ENCODE measurements at places on chromosomes 5 and 9.

- no peak for DNase-seq
These were observed 617 bp downstream of the PPP6C start for GRCh38 chr9:125189011-125189360.

DNA sequence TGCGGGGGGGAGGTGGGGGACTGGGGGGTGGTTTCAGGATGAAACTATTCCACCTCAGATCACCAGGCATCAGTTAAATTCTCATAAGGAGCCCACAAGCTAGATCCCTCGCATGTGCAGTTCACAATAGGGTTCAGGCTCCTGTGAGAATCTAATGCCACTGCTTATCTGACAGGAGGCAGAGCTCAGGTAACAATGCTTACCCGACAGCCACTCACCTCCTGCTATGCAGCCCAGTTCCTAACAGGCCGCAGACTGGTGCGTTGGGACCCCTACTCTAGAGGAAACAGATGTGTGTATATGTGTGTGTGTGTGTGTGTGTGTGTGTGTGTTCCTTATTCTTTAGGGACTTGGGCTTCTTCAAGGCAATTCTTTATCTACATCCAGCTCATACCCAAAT is 352.3 kb upstream of the CCNH start:
- DNase-seq: no peak

- no peak for DNase-seq
These were observed 8.4 kb downstream of the PDE6A start for GRCh38 chr5:149936044-149936699.

GRCh38 chr5:92017776-92018175 is 634.7 kb upstream of the ARRDC3 start:
- no peak for DNase-seq

GRCh38 chr9:110115826-110116542 is 92.0 kb downstream of the C9orf152 start:
- no peak for DNase-seq

DNA sequence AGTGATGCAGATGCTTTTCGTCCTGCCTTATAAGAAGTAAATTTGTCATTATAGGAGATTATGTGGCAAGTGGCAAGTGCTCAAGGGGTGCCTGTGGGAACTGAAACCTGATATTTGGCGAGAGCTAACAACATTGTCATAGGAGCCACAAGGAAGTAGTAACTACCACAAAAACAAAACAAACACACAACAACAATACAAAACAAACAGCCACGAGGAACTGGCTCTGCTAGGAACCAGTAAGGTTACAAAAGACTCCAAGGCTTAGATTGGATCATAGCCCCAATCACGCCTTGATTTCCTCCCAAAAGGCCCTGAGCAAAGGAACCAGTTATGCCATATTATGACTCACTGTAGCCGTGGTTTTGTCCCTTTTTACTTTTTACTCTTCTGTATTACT is 1045.2 kb downstream of the CDH12 start:
- DNase-seq: no peak

DNA sequence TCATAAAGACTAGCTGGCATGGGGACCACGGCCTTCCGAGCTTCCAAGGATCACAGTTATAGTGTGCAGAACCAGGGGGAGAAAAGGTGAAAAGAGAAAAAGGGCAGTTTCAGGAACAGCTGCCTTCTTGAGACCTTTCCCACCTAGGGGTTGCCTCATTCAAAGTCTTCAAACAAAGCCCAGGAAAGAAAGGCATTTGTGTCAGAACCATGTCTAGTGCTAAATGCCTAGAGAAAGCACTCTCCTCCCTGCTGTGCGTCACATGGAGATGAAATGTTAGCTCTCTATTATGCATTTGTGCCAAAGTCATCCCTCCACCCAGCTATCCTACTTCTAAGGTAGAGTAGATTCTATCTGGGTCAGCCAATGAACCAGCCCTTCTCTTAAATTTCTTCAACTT is 1037.3 kb upstream of the WWC1 start:
- no peak for DNase-seq

DNA sequence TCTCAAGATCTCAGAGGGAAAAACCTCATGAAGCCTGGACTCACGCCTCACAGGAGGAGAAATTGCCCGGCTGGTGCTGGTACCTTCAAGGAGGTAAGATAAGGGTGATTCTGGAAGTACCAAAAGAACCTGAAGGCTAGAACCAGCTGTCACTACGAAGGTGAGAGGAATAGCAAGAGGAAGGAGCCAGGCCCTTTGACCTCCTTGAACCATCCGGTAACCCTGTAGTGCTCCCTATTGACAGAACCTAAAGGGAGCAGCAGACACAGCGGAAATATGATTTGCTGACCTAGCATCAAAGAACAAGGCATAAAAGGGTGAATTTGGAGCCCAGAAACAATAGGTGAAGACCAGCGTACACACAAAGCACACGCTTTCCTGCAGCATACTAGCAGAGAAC is 92.2 kb downstream of the DOCK8 start:
- DNase-seq: no peak

- DNase-seq: no peak
These were observed 20.6 kb upstream of the ANGPTL2 start for GRCh38 chr9:127142931-127143464.

DNA sequence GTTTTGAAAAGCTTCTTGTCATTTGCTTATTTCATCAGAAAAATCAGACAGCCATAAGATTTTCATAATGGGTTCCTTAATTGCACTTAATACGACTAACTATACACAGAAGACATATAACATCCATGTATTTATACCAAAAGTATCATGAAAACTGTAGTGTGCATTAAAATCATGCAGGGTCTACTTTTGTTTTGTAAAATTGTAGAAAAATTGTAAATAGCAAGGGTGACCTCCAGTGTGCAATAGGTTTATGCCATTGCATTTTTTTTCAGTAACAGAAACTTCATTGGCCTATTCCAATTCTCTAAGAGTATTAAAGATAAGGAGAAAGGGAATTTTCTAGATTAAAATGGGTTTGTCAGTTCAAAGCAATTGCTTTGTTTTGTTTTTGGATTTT is 307.6 kb downstream of the KIAA0825 start:
- no peak for DNase-seq

- DNase-seq: no peak
These were observed 16.2 kb upstream of the TDRD7 start for GRCh38 chr9:97395745-97396144.

DNA sequence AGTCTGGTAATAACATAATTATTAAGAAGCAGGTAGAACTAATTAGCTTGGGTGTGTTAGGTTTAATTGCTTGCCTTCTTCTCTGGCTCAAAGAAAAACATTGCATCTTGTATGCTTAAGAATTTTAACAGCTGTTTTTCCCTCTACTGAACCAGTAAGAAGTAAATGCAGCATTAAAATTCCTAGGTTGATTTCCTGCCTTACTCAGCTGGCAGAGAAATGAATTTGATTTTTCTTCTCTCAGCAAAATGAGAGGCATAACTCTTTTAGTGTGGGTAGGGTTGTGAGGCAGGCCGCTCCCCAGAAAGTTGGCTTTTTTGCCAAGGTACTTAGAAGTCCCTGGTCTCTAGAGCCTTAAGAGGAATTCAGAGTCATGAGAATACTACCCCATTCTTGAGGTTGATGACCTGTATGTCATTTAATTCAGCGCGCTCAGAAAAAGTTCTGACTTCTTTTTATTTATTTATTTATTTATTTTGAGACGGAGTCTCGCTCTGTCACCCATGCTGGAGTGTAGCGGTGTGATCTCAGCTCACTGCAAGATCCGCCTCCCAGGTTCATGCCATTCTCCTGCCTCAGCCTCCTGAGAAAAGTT is 302.6 kb downstream of the ARHGEF28 start:
- DNase-seq: no peak

GRCh38 chr5:109307951-109308350 is 101.8 kb downstream of the PJA2 start:
- DNase-seq: no peak
